Mesendoderm (in vitro differentiated cells): ENCODE measurements at places on chromosomes 5 and 9.

DNA sequence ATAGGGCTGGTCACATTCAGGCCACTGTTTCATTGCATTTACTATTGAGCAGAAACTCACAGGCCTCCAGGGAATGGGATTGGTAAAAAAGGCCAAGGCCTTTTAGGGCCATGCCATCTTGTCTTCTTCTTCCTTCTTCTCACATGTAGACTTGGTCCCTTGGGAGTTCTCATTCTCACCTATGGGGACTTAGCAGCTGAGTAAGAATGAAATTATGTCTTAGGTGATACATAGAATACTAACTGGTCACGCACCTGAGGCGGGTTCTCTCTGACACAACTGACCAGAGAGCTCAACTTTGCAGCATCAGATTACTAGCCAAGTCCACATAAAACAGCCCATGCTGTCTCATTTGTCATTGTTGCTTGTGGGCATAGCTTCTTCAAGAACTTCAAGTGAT, 641.8 kb downstream of the EFNA5 start:
- H3K27me3 ChIP-seq: no peaks in the 10 kb centered on the region
- H3K4me3 ChIP-seq: no peak overlapping the region
- H3K4me1 ChIP-seq: no peaks in the 10 kb centered on the region
- no peak for DNase-seq
- H3K36me3 ChIP-seq: no peaks in the 10 kb centered on the region

DNA sequence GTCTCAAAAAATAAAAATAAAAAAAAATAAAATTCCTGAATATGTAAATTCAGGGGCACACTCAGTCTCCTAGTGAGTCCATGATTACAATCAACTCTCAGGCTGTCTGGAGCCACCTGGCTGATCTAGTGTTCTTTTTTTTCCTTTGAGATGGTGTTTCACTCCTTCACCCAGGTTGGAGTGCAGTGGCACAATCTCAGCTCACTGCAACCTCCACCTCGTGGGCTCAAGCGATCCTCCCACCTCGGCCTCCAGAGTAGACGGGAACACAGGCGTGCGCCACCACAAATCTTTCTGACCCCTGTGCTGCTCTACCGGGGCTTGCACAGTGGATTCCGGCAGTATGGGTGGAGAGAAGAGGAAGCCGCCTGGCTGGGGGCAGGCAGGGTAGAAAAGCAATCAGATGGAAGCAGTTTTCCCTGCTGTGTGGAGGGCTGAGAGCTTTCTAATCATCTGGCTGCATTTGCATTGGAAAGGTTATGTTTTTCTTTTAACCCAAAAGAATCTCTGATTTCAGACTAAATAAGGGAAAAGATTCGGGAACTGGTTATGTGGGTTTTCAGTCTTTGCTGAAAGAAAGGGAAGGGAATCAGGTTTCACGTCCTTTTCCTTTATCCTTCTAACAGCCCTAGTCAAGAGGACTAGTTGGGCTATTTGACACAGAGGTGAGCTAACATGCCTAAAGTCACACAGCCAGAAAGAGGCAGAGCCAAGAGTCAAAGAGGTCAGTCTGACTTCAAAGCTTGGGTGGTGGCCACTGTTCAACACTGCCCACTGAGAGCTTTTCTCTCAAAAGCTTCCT, 26.3 kb upstream of the CORO2A start:
- DNase-seq: peak; percentile 47
- H3K4me1 ChIP-seq: no peaks in the 10 kb centered on the region
- H3K27me3 ChIP-seq: no peaks in the 10 kb centered on the region
- H3K4me3 ChIP-seq: no peak overlapping the region
- H3K36me3 ChIP-seq: peaks cover 2% of the 10 kb centered on the region

- no peaks in the 10 kb centered on the region for H3K27me3 ChIP-seq
- H3K27ac ChIP-seq: no peak overlapping the region
- no peak for DNase-seq
Observed at GRCh38 chr5:107449369-107449768, 221.4 kb downstream of the EFNA5 start.

- H3K27ac ChIP-seq: no peak overlapping the region
- H3K4me3 ChIP-seq: no peak overlapping the region
- H3K27me3 ChIP-seq: peaks cover 34% of the 10 kb centered on the region
- peak; percentile 81 for DNase-seq
Observed at GRCh38 chr9:970151-970996, 6.1 kb upstream of the DMRT3 start.

GRCh38 chr5:141665995-141666940, 15.1 kb upstream of the FCHSD1 start:
- H3K27me3 ChIP-seq: no peaks in the 10 kb centered on the region
- no peaks in the 10 kb centered on the region for H3K4me1 ChIP-seq
- no peak overlapping the region for H3K4me3 ChIP-seq
- DNase-seq: no peak

DNA sequence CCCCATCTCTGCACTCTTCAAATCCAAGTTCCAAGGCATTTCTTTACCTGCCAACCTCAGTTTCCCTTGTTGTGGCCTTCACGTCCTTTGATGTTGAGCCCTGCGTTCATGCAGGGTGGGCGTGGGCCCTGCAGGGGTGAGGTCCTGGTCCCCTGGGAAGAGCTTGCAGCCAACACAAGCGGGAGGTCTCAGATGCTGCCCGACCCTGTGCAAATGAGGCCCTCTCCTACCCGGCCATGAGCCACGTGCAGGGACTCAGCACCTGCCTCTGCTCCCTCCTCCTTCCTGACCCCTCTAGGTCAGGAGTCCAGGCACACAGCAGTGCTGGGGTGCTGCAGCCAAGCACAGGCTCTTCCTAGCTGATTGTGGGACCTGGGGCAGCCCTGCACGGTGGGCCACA, 124.5 kb downstream of the ADAMTS2 start:
- H3K36me3 ChIP-seq: no peaks in the 10 kb centered on the region
- no peaks in the 10 kb centered on the region for H3K4me1 ChIP-seq
- H3K27ac ChIP-seq: no peak overlapping the region
- DNase-seq: no peak
- H3K27me3 ChIP-seq: no peaks in the 10 kb centered on the region

- H3K27ac ChIP-seq: no peak overlapping the region
- DNase-seq: no peak
- H3K27me3 ChIP-seq: no peaks in the 10 kb centered on the region
- no peaks in the 10 kb centered on the region for H3K4me1 ChIP-seq
Observed at GRCh38 chr9:124442826-124443225, 7.4 kb upstream of the ADGRD2 start.
